Hepatocyte (in vitro differentiated cells): ENCODE measurements at places on chromosomes 5 and 9. TPM values are rescaled to one million over a fixed set of nuclear protein-coding genes. Genes with fewer than 3 reads are reported as not detected.

- peaks cover 10% of the 10 kb centered on the region for H3K4me1 ChIP-seq
- H3K4me3 ChIP-seq: no peak overlapping the region
- no peaks in the 10 kb centered on the region for H3K27me3 ChIP-seq
- DNase-seq: no peak
These were observed 11.2 kb downstream of the RICTOR start for GRCh38 chr5:39063037-39063436.

DNA sequence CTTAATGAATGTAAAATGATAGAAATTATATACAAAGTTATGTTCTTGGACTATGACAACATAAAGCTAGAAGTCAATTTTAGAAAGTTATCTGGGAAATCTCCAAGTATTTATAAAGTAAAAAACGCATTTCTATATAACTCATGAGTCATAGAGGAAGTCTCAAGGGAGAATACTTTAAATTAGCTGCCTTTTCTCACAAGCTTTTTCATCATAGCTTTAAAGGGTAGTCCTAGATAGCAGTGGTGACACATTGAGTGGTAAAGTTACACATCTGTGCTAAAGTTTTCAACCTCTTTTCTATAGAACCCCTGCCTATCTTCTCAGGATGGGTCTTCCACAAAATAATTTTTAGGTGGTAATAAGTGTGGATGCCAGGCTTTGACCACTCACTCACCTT, 598.3 kb upstream of the FAM174A start:
- H3K4me1 ChIP-seq: no peaks in the 10 kb centered on the region
- H3K36me3 ChIP-seq: no peaks in the 10 kb centered on the region
- DNase-seq: no peak

DNA sequence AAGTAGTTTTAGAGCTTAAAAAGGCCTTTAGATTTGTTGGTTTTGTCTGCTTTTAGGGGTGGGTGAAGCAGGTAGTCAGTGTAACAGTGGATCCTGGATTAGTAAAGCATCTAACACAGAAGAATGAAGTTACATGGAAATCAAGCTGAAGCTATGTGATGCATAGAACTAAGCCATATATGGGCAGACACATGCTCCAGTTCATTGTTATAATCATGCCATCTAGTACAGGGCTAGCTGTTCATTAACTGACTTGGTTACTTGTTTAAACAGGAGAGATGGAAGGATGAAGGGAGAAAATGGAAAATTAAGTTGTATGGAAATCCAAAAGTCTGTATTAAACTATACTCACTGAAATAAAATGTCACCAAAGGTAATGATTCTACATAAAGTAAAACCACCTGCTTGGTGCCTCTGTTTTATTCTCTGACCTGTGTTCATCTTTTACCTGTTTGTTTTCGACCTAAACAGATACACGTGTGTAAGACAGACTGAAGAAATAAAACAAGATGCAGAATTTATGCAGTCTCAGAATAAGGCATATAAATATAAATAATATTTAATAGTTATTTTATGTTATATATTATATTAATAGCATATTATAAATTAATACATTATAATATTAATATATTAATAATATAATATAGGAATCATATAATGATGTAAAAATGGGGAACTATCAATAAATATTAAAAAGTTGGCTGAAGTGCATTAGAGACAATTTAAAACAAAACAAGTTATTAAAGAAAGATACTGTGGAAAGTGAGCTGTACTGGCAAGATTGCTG, 33.9 kb downstream of the MRPS30 start:
- no peaks in the 10 kb centered on the region for H3K36me3 ChIP-seq
- H3K4me1 ChIP-seq: no peaks in the 10 kb centered on the region
- H3K27ac ChIP-seq: no peak overlapping the region
- DNase-seq: no peak

DNA sequence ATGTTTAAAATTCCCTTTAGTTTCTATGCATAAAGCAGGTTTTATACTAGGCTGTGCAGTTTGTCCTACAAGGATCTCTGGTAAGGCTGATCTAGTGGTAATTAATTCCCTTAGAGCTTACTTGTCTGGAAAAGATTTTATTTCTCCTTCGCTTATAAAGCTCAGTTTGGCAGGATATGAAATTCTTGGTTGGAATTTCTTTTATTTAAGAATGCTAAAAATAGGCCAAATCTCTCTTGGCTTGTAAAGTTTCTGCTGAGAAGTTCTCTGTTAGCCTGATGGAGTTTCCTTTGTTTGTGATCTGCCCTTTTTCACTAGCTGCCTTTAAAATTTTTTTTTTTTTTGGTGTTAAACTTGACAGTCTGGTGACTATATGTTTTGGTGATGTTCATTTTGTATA, 237.1 kb upstream of the TLE4 start:
- H3K36me3 ChIP-seq: no peaks in the 10 kb centered on the region
- no peaks in the 10 kb centered on the region for H3K4me1 ChIP-seq
- no peak overlapping the region for H3K27ac ChIP-seq
- H3K4me3 ChIP-seq: no peak overlapping the region
- no peaks in the 10 kb centered on the region for H3K27me3 ChIP-seq
- DNase-seq: no peak

- H3K36me3 ChIP-seq: no peaks in the 10 kb centered on the region
- no peak overlapping the region for H3K4me3 ChIP-seq
- H3K4me1 ChIP-seq: peaks cover 22% of the 10 kb centered on the region
- no peaks in the 10 kb centered on the region for H3K27me3 ChIP-seq
These were observed 1.2 kb upstream of the AK3 start for GRCh38 chr9:4742246-4742645.

GRCh38 chr5:86320266-86320665, 297.5 kb upstream of the COX7C start:
- H3K27me3 ChIP-seq: no peaks in the 10 kb centered on the region
- H3K4me3 ChIP-seq: no peak overlapping the region
- no peaks in the 10 kb centered on the region for H3K36me3 ChIP-seq

DNA sequence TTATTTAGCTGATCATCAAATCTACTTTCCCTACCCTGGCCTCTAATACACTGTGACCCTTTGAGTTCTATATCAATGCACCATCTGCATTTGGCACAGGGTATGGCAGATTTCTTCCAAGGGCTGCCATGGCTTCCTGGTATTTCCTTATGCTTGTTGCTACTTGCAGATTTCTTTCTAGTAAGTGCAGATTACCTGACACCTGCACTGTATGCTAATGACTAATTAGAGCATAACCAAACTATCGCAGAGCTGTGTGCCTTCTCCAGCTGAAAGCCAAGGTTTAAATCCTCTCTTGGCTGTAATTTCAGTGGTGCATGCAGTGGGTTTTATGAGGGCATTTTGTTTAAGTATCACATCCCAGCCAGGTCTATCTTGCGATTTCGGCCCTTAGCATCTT, 293.7 kb downstream of the KIF4B start:
- no peaks in the 10 kb centered on the region for H3K36me3 ChIP-seq
- H3K27ac ChIP-seq: no peak overlapping the region
- no peaks in the 10 kb centered on the region for H3K27me3 ChIP-seq
- H3K4me1 ChIP-seq: no peaks in the 10 kb centered on the region
- H3K4me3 ChIP-seq: no peak overlapping the region

GRCh38 chr9:27548055-27548741, 18.6 kb upstream of the MOB3B start:
- no peak overlapping the region for H3K4me3 ChIP-seq
- peak; percentile 69 for DNase-seq
- no peaks in the 10 kb centered on the region for H3K27me3 ChIP-seq
- H3K36me3 ChIP-seq: no peaks in the 10 kb centered on the region

- no peaks in the 10 kb centered on the region for H3K27me3 ChIP-seq
- no peak overlapping the region for H3K27ac ChIP-seq
- DNase-seq: no peak
- no peaks in the 10 kb centered on the region for H3K36me3 ChIP-seq
- H3K4me3 ChIP-seq: no peak overlapping the region
- peaks cover 4% of the 10 kb centered on the region for H3K4me1 ChIP-seq
These were observed 58.6 kb downstream of the PUM3 start for GRCh38 chr9:2785060-2785950.

GRCh38 chr9:11088821-11089374, 476.1 kb upstream of the PTPRD start:
- H3K36me3 ChIP-seq: no peaks in the 10 kb centered on the region
- H3K27ac ChIP-seq: no peak overlapping the region

DNA sequence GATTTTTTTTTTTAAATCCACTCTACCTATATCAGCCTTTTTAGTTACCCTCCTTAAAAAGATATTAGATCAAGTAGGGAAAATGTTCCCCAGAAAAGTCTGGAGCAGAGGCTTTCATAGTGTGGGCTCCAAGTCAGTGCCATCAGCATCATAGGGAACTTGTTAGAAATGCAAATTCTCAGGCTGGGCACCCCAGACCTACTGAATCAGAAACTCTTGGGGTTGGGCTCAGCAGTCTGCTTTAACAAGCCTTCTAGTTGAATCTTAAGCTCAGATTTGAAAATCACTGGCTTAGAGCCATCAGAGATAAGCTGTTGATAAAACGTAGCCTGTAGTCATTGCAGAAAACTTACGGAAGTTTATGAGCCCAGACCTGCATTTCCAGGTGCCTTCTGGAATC, 140.1 kb downstream of the TMEM38B start:
- DNase-seq: no peak
- H3K27me3 ChIP-seq: no peaks in the 10 kb centered on the region
- H3K36me3 ChIP-seq: no peaks in the 10 kb centered on the region

The SLC4A9 gene
- polyA plus RNA-seq: 0.53 and 1.1 TPM in 2 replicates

The MARVELD2 gene
- 19.6 and 26.4 TPM in 2 replicates for polyA plus RNA-seq

The PGM5 gene
- polyA plus RNA-seq: 2.5 and 4.0 TPM in 2 replicates

The PCDHA10 gene
- 7.4 and 7.7 TPM in 2 replicates for polyA plus RNA-seq

The OR2V2 gene
- not detected in 2 replicates for polyA plus RNA-seq

The ANKRD20A1 gene
- 0.27 and 1.9 TPM in 2 replicates for polyA plus RNA-seq

The ORM2 gene
- polyA plus RNA-seq: 80.9 and 136 TPM in 2 replicates

The MIGA2 gene
- 23.4 and 33.3 TPM in 2 replicates for polyA plus RNA-seq
